ENCODE measurements at places on chromosomes 6 and 20.

DNA sequence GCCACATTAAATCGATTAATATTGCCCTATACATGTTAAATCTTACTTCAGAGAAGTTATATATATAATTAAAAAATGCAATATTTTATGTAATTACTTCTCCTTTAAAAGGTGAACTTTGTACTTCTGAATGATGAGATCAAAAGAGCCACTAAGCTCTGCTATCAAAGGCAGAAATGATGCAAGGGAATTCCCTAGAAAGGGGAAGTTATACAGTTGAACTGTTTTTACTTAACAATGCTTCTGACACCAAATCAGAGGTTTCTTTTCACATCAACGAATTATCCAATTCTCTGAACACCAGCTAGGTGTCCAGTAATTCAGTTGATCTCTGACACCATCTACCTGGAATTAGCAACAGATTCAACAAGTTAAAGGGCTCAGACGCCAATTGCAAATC, 319.9 kb upstream of the TSHZ2 start:
- DNase-seq = no peak

- DNase-seq = no peak
These were observed 10.6 kb downstream of the PNPLA1 start for GRCh38 chr6:36280467-36280866.

DNA sequence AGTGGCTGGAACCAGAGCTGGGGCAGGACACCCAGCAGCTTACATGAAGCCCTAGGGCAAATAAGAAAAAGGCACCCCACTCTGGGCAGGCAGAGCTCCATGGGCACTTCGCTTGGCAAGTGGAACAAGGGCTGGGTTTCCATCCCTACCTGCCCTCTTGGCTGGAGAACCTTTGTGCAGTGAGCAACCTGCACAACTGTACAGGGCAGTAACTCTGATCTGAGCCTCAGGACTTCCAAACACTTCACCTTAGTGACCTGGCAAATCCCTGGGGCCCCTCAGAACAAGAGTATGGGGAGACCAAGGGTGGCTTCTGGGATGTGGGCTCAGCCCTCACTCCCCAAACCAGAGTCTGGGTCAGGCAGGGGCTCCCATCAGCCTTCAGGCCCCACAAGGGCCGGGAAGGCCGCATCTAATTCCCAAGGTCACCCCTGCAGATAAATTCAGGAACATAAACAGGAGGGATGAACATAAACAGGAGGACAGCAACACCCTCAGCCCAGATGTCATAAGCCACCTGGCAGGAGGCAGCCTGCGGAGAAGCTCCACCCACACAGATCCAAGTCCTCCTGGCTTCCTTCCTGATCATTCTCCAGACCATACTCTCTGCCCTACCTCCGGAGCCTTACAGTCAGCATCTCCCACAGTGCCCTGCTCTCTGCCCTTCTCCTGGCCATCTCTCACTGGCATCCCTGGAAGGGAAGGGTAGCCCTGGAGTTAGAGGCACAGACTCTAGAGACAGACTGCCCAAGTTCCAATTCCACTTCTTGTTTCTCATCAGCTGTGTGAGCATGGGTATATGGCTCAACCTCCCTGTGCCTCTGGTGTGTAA, 37.5 kb downstream of the HNF4A start:
- DNase-seq = no peak

DNA sequence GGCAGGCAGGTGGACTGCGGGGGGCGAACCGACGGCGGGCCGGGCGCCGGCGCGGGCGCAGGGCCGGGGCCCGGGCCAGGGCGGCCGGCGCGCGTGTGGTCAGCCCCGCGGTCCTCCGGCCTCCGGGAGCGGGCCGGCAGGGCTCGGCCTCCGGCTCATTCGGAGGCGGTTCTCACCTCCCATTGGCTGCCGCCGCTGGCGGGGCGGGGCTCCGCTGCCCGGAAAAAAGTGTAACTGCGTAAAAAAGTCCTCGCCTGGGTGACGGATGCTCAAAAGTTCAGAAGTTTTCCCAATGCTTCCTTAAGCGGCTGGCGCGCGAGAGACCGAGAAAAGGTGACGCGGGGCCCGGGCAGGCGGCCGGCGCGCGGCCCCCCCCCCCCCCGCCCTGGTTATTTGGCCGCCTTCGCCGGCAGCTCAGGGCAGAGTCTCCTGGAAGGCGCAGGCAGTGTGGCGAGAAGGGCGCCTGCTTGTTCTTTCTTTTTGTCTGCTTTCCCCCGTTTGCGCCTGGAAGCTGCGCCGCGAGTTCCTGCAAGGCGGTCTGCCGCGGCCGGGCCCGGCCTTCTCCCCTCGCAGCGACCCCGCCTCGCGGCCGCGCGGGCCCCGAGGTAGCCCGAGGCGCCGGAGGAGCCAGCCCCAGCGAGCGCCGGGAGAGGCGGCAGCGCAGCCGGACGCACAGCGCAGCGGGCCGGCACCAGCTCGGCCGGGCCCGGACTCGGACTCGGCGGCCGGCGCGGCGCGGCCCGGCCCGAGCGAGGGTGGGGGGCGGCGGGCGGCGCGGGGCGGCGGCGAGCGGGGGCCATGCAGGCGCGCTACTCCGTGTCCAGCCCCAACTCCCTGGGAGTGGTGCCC, at the start of gene FOXC1:
Gene FOXC1, plus strand, starts transcription at position 268 of the 849 bp plus-strand sequence. Its CDS starts 531 bp downstream, at position 799.
- peak; percentile 49 for DNase-seq

GRCh38 chr20:41072190-41072863, 43.7 kb downstream of the TOP1 start:
- no peak for DNase-seq

GRCh38 chr20:35870541-35871258, 83.6 kb downstream of the SCAND1 start:
- no peak for DNase-seq

GRCh38 chr6:86502497-86502896, 434.8 kb upstream of the HTR1E start:
- DNase-seq = no peak

Data from activated T-cell treated with anti-CD3 and anti-CD28 coated beads for 48 hours (primary cell).